HS-5 (cell line): ENCODE measurements at places on chromosomes 4 and X.

GRCh38 chrX:46029777-46030176, 515.4 kb downstream of the ZNF674 start:
- DNase-seq: no peak

- DNase-seq: no peak
Observed at GRCh38 chr4:117941611-117942010, 92.7 kb upstream of the NDST3 start.

GRCh38 chrX:153602601-153603000, 3.7 kb upstream of the CCNQ start:
- no peak for DNase-seq

- no peak for DNase-seq
Observed at GRCh38 chrX:104122829-104123228, 10.5 kb downstream of the ZCCHC18 start.

- DNase-seq: no peak
Observed at GRCh38 chr4:179472164-179472563, 2029.9 kb upstream of the AGA start.

DNA sequence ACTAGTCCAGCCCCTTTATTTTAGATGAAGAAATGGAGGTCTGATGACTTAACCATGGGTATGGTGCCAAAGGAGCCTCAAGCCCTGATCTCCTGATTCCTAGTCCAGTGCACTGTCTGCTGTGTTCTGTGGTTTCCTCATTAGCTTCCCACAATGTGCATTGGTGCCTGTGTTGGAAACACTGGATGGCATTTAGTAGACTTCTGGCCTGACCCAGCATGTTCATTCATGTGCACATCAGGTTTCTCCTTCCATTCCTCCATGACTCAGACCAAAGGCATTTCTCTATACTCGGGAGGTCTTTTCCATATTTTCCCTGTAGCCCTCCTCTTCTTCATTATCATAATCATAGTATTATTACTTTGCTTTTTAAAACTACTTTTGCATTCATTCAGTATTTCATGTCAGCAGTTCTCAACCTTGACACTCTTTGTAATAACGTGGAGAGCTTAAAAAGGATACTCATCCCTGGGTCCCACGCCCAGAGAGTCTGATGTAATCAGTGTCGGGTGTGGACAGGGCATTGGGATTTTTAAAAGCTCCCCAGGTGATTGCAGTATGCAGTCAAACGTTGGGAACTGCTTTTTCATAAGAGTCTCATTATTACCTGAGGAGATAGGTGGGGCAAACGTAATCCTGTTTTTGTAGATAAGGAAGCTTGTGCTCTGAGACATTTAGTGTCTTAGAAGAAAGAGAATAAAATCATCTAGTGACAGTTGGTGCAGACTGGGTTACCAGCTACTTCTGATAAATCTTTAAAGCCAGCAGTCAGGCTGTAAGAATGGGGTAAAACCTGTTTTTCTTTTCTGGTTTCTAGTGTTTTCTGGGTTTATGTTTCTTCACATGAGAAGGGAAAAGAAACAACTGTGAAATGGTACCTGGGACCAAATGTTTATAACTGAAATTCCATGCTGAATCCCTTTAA, 40.9 kb upstream of the XK start:
- no peak for DNase-seq

DNA sequence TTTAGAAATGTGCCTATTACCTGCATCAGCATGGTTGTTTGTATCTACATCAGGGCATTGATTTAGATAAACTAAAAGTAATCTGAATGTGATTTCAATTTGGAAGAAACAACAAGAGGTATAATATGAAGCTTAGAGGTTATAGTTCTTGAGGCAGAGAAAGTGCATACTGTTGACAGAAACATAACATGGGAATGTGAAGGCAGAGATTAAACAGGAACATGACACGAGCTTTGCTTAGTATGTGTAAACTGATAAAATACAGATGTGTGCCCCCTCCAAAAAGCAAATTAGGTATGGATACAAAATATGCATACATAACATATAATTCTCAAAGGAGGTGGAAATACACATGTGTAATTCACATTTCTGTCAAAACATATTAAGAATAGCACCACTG, 1180.2 kb upstream of the ADGRL3 start:
- DNase-seq: no peak

DNA sequence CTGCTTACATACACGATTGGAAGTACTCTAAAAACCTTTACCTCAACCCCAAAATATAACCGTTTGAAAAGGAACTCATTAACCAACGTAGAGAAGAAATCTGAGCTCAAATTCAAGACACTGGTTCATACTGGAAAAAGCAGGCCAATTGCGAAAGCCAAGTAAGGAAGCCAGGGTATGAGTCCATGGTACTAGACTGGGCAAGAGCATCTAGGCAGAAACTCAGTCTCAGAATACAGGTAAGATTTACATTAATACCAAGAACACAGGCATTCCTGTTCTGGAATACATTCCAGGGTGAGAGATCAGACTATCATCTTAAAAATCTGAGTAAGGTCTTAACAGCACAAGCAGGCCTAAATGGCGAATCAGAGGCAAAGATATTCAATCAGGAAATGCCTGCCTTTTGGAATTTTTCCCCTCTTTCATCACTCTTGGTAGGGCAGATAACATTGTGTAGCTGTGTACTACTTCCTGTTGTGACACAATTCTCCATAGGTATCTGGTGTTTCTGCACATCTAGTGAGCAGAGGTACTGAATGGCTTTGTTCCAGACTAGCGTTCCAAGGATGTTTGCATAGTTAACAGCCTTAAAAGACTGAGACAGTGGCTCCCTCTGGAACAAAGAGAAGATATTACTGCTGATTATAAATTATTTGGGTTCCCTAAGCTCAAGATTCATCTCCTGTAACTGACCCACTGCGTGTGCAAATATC, 311.3 kb downstream of the PCDH19 start:
- no peak for DNase-seq
